ENCODE measurements at places on chromosomes 7 and 10.
A peak's percentile ranks its signal among the peaks of the same experiment; 100 is the strongest.

GRCh38 chr7:127833641-127834040, 181.6 kb downstream of the SND1 start:
- DNase-seq: no peak

DNA sequence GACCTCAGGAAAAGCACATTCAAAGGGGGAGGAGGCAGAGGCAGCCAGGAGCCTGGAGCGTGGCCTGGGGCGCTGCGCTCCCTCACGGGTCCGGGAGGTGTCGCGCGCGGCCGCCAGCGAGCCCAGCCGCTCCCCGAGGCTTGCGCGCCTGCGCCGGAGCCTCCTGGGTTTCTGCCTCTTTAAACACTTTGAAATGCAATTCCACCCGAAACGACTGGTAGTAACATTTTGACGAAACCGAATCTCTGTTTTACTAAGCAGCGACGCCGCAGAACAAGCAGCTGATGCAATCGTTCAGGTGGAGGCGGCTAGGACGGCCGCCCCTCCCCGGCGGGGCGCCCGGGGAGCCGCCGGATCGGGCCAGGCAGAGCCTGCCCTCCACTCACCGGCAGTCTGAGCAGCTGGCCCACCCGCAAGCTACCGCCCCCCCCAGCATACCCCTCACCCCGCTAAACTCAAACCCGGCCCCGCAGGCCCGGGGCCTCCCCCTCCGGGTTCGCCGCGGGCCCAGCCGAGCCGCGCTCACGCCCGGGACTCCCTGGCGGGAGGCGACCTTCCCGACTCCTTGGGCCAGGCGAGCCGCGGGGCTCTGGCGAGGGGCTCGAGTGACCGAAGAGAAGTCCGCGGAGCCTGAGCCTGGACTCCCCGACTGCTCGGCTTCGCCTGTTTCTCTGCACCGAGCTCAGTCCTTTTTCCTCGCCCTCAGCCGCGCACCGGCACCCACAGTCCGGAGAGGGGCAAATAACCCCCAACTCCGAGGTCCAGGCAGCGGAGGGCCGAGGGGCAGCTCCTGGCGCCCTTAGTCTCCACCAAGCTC, 3.2 kb downstream of the MKX start:
- DNase-seq: peak; percentile 15

- no peak for DNase-seq
Observed at GRCh38 chr7:69698109-69698825, 100.0 kb downstream of the AUTS2 start.

GRCh38 chr10:30855131-30855530, 176.5 kb downstream of the ZNF438 start:
- DNase-seq: no peak

GRCh38 chr10:9608602-9609001, 1409.1 kb upstream of the CELF2 start:
- no peak for DNase-seq

DNA sequence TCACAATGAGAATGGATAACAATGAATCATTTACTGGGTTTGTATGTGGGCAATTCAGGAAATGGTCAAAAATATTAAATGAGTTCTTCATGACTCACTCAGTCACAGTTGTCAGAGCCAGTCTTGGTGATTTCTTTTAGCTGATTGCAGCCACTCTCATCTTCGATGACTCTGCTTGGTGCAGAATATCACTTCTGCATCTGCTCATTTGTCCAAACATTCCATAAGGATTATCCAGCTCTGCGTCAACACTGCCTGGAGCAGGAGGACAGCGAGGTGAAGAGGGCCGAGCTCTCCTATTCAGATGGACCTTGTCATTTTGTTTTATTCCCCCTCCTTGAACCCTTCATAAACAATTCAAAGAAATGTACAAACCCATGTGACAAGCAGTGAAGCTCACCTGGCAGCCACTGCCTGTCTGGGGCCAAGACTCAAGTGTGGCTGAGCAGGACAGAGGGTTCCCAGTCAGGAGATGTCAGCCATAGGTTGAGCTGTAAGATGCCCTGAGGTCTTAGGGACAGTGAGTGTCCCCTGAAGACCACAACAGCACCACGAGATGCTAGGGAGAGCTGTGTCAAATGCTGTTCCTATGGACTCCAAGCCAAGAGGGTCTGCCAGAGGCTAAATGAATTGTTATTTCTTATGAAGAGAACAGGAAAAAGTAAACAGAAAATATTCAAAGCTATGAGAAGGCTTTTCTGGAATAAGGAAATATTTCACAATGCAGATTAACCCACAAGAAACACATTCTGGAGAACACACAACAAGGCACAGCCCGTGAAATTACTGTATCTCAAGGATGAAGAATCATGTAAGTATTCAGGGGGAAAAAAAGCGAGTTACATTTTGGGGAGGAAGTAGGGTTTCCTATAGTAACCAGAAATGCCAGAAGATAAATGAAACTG, 33.1 kb upstream of the EGFR start:
- peak; percentile 61 for DNase-seq

DNA sequence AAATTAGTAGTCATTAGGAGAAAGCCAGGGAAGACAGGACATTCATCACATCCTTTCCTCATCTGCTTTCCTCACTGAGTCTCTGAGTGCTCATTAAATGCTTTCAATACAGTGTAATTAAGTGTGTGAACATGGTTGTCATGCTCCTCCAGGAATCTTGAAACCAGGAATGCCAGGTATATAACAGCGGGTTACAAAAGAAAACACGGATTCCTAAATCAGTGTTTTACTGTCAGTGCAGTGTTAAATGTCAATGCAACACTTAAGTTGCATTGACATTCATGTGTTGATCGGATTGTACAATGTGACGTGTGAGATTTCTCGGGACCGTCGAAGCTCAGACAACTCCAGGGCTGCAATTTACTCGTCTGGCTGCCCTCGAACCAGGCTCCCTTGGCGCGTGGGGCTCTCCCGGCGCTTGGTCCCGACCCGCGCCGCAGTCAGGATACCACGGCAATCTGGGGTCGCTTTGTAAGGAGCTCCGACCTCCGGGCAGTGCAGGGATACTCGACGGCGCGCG, 455 bp upstream of the SPAG6 start:
- DNase-seq: no peak

DNA sequence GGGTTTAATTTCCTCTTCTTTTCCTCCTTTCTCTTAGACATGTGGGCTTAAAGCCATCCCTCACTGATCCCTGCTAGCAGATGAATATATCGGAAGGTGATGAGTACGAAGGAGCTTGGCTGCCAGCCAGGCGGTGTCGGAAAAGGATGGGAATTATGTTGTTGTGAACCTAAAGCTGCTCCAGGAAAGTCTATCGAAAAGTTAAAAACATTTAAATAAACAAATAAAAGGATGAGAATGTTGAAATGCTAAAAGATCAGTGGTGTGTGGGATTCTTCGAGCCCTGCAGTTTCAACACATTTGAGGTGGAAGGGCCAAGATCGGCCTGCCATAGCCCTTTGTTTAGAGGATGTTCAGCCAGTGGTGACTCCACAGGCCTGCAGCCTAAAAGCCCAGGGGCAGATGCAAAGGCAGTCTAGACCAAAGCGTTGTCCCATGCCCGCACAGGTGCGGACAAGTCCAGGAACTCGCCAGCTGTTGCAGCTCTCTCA, 107.9 kb downstream of the JCAD start:
- DNase-seq: no peak

DNA sequence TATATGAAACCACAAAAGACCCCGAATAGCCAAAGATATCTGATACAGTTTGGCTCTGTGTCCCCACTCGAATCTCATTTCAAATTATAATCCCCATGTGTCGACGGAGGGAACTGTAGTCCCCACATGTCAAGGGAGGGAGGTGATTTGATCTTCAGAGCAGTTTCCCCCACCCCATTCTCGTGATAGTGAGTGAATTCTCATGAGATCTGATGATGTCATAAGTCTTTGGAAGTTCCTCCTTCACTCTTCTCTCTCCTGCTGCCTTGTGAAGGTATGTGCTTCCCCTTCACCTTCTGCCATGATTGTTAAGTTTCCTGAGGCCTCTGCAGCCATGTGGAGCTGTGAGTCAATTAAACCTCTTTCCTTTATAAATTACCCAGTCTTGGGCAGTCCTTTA, 13.0 kb downstream of the ELAPOR2 start:
- DNase-seq: no peak

- DNase-seq: no peak
Observed at GRCh38 chr10:92149261-92149660, 141.6 kb downstream of the CPEB3 start.

GRCh38 chr7:148772297-148773089, 73.8 kb downstream of the CUL1 start:
- peak; percentile 87 for DNase-seq

GRCh38 chr10:2856598-2856997, 210.8 kb upstream of the PFKP start:
- DNase-seq: no peak

DNA sequence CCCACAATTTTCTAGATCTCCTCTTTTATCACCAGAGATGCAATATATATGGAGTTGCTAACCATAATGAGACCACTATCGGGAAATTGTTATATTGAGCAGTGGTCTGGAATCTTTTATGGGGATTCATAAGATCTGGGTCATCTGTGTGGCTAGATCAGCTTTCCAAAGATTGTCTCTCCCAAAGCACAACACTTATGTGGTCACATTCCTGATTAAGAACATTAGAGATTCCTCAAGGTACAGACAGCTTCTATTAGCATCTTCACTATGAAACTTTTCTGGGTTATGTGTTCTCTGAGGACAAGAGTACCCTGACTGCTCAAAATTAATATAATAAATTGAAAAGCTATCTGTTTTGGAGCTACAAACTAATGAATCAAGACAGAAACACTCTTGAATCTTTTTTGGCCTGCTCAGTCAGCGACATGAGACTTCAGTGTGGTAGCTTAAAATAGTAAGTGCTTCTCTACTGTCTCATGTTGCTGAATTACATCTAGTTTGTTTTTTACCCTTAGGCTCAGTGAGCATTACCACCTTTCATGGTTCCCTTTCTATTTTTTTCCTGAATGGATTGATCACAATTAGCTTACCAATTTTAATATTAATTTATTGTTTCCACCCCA, 42.6 kb upstream of the STRIP2 start:
- no peak for DNase-seq

GRCh38 chr7:112877691-112878460, 87.7 kb upstream of the TMEM168 start:
- DNase-seq: no peak

GRCh38 chr7:68562323-68562899, 1035.9 kb upstream of the AUTS2 start:
- no peak for DNase-seq

GRCh38 chr10:21369697-21370096, 155.8 kb downstream of the SKIDA1 start:
- no peak for DNase-seq

DNA sequence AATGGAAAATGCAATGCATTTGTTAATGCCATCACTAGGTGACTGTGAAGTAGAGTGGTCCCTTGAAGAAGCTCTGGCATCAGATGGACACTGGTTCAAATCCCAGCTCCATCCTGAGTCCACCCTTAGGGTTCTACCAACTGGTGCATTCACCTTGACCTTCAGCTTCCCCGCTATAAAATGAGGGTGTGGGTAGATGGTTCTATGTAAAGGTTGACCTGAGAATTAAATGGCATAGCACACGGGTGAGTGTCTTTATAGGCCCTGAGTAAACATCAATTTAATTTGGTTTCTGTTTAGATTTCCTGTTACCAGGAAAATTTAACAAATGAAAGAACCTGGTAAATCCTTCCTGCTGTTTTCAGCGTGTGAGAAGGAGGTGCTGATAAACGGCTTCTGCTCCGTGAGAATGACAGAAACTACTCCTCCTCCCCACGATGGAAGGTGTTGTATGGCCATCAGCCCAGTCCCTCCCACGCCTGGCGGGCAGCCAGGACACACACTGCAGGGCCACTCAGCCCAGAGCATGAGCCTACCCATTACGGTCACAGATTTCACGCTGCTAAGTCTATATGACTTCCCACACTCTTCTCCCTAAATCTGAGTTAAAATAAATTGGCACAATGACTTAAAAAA, 210.1 kb downstream of the TNS3 start:
- no peak for DNase-seq

DNA sequence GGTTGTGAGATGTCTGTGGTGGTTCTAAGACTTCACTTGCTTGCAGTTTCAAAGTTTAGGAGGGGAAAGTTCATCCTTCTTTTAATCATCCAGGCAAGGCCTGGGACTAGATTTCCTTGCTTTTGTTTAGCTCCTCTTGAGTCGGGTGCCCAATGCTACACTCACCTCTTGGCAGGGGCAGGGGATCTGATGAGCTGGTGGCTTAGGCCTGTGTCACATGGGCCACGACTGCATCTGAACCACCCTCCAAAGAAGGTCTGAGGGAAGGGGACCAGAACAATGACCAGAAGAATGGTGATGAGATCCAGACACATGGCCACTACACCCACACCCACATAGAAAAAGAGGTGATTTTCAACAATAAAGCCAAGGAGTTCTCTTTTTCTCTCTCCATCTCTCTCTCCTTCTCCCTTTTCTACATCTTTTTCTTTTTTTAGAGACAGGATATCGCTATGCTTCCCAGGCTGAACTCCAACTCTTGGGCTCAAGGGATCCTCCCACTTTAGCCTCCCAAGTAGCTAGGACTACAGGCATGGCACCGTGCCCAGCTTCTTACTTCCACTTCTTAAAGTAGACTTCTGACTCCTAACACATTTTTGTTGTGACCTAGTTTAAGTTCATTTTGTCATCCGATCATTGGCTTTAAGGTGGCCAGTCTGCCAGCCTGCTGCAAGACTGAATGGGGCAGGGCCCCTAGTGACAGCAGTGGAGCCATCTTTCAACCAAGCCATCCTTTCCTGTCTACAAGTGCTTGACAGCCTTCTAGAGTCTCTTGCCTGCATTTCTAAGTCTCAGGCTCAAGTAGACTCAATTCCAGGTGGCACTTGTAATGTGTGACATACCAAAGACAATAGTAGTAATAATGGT, 350.9 kb downstream of the RNLS start:
- no peak for DNase-seq

DNA sequence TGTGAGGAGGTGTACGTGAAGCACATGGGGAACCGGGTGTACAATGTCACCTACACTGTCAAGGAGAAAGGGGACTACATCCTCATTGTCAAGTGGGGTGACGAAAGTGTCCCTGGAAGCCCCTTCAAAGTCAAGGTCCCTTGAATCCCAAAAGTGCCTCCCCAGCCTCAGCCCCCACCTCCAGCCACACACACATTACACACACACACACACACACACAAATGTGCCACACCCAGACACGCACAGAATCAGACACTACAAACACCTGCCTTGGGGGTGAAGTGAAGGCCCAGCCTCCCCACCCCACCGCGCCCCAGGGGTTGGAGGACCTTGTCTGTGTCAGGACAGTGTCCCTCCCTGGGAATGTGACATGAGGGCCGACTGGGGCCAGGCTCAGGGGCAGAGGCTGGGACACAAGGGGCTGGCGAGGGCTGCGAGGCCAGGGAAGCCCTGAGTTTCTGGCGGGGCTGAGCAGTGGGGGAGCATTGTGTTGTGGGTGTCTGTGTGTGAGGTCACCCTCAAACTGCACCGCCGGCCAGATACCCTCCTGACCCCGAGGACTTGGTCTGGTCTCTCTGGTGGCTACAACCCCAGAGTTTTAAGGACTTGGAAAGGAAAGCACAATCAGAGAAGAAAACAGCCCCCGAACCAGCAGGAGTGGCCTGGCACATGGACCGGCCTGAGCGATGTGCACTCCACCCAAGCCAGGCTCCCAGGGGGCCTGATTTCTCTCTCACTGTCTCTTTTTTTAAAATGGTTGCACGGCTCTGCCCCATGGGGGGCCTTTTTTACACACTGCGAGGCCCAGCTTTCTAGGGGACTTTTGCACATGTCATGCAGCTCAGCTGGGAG, 4.0 kb upstream of the ATP6V1F start:
- no peak for DNase-seq

- peak; percentile 17 for DNase-seq
Observed at GRCh38 chr7:155598810-155599210, 45.7 kb upstream of the RBM33 start.

- no peak for DNase-seq
Observed at GRCh38 chr10:89684604-89685003, 16.8 kb upstream of the KIF20B start.

GRCh38 chr7:128045766-128046165, 14.5 kb upstream of the LRRC4 start:
- DNase-seq: no peak

Measured in non-pigmented ciliary epithelial cell (primary cell).